AG08395 (cell line): ENCODE measurements at places on chromosomes 11 and 22.
A peak's percentile ranks its signal among the peaks of the same experiment; 100 is the strongest.

- no peak for DNase-seq
Observed at GRCh38 chr11:90363739-90364138, 140.9 kb upstream of the CHORDC1 start.

DNA sequence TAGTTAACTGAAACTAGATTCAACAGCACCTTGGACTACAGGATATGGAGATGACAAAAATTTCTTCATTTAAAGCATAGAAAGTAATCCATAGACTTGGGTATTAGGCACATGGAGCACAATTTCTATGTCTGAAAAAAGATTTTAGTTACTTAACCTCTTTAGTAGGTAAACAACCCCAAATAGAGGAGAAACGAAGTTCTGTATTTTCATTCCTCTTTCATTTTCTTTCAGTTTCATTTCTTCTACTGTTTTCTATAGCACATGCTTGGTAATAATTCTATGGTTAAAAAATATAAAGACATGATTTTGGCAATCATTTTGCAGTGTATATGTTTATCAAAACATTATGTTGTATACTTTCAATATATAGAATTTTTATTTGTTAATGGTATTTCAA, 99.5 kb downstream of the CASP12 start:
- DNase-seq: no peak

- no peak for DNase-seq
Observed at GRCh38 chr11:68347841-68348240, 35.5 kb downstream of the LRP5 start.

GRCh38 chr11:93783765-93784144, 327 bp upstream of the MED17 start:
- no peak for DNase-seq

DNA sequence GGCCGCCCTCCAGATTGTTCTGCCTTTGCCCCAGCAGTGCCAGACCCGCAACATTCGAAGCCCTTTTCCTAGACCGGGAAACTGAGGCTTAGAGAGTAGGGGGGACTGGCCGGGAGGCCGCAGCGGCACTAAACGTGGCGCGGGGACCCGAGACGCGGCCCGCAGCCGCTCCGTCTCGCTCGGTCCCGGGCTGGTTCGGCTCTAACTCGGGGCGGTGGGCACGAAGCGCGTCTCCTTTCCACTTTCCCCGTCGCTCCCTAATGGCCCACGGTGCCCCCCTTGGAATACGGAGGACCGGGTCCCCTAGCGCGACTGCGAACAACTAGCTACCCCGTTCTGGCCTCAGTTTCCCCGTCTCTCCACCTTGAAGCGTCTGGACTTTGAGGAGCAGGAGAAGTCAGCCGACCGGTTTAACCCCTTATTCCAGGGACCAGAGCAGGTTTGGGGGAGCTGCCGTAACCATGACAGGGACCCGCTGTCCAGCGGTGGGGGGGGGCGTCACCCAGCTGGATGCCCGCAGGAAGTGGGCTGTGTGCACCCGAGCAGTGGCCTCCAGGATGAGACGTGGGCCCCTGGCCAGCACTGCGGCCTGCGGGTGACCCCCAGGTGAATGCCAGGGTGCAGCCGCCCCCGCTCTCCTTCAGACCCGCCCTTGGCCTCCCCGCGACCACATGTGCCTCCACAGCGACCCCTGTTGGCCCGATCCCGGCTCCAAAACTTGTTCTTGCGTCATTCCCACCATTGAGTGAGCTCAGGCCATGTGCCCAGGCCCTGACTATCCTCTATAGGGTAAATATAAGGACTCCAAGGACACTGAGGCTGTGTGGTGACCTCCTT, 1.1 kb downstream of the CDC42EP1 start:
- DNase-seq: peak; percentile 91

DNA sequence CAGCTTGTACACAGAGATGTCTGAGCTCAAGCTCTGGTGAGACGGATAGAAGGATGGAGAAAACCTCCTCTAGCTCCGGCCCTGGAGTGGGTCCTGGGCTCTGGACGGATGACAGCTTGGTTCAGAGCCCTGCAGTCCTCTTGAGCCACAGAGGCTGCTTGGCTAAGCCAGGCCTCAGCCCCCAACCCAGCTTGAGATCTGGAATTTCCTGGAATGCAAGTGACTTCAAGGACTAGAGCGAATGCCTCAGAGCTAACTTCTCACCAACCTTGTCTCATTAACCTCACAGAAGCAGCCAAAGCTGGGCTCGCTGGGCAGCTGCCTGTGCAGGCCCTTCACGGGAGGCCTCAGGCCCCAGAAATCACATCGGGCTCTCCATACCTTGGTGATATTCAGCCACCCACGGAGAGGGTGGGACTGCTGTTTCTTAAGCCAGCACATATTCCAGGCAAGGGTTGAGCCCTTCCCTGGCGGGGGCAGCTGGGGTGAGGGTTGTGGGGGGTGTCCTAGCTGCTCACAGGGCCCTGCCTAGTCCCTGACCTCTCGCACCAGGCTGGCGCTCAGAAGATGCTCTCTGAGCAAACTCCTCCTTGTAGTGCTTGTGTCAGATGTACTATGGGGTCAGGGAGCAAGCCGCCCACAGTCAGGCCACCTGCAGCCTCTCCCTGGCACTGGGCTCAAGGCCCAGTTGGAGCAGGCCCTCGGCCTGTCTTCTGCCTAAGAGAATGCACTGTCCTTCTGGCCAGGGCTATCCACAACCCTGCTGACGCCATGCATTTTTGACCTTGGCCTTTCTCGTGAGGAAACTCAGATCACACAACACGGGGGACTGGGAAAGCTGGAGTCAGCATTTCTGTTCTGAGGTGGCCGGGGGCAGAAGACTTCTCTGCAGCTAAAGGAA, 73.6 kb upstream of the TTLL12 start:
- no peak for DNase-seq

DNA sequence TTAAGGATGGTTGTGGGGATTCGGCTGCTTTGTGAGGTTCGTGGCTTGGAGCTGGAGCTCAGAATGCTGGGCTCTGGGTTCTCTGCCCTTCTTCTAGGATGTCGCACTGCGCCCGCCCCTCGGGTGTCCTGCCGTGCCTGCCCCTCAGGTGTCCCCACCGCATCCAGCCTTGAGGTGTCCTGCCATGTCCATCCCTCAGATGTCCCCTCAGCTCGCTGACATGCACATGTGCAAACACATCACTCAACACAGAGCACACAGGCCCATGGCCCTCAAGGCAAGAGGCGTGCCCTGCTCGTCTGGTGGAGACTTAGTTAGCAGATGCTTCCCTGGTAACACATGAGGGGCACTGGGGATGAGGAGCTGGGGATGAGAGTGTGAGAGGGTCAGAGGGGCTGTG, 359.3 kb downstream of the TBC1D22A start:
- DNase-seq: no peak

GRCh38 chr11:68993546-68993945, 12.8 kb upstream of the MRGPRD start:
- DNase-seq: no peak

- DNase-seq: peak; percentile 35
Observed at GRCh38 chr11:129278586-129279319, 86.6 kb upstream of the ARHGAP32 start.

GRCh38 chr11:9530901-9531625, 42.4 kb upstream of the WEE1 start:
- DNase-seq: no peak

DNA sequence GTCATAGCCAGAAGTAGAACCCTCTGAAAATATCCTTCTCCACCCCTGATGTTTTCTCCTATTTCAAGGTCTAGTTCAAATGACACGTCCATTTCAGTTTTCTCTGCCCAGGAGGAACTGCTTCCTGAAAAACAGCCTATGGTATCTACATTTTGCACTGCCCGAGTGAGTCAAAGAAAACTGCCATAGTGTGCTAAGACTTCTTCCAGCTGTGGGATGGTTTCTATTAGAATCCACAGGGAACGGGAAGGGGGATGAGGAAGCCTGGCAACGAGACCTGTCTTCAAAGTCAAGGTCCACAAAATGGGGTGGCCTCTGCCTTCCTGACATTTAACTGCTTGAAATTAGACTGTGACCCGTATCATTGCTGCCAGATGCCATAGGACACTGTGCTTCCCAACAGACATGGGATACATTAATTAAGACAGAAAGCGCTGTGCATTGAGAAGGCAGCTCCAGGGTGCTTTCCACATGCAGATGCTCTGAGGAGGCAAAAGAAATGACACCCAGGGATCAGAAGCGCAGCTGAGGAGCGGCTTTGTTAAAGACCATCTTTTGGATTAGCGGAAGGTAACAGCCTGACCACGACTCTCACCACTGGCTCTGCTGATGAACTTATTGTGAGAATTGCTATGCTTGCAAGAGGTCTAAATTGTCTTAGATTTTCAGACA, 39.4 kb upstream of the NUP50 start:
- no peak for DNase-seq

GRCh38 chr11:6443269-6444003, 2.6 kb upstream of the HPX start:
- DNase-seq: peak; percentile 81

GRCh38 chr11:94876645-94877442, 96.5 kb downstream of the CWC15 start:
- DNase-seq: peak; percentile 96

- DNase-seq: no peak
Observed at GRCh38 chr11:16921019-16921418, 93.2 kb downstream of the PLEKHA7 start.

DNA sequence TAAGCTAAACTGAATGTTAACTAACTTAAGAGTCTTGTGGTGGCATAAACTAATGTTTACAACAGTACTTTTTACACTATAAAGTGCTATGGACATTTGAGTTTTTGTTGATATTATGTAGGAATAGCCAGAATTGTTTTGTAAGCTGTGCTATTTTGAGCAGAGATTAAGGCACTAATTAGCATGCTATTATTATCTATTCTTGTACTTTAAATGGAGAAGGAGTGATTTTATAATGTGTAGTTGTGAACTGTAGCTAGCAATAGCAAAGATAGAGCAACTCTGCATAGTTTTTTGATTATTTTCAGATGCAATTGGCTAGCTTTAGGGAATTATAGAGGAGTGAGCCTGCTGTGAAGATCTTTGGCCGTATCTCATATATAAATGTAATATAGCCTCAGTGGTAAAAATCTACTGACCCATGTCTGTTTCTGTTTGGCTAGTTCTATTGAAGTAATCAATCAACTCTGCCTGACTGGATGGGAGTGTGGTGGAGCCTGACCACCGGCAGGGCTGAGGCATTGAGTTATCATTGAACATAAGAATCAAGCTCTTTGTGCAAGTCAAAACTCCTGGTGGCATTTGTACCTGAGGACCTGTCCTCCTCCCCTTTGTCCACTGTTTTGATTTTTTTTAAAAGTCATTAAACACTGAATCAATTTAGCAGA, 34.3 kb downstream of the NCAM1 start:
- DNase-seq: no peak

- DNase-seq: no peak
Observed at GRCh38 chr11:77199137-77199745, 71.2 kb downstream of the MYO7A start.

DNA sequence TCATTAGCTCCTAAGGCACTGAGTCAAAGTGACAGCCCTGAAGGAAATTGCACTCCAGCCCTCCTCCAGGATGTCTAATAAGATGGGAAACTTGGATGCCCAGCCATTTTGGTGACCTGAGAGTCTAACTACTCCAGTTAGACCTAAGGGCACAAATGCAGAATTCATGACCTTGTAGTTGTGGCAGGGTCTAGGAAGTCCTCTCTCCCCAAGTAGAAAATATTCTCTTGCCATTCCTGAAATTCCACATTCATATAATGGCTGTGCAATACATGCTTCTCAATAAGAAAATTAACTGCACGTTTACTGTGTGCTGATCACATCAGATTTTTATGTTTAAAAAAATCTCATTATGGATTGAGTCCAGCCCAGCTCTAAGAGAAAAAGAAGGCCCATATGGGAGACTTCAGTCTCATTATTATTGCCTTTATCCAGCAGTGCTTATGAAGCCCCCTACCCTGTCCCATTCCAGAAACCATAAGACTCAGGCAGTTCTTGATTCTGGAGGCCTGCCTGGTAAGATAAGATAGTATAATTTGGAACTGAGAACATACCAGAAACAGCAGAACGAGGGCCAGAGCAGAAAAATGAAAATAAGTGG, 133.7 kb upstream of the LDLRAD3 start:
- no peak for DNase-seq
